Stimulated activated CD4-positive, alpha-beta T cell treated with anti-CD3 and anti-CD28 coated beads, Interleukin-4, amount 100 ng/mL, for 24 hours (primary cell): ENCODE measurements at places on chromosomes 16 and 17.
A peak's percentile ranks its signal among the peaks of the same experiment; 100 is the strongest.

- DNase-seq = no peak
Measured at GRCh38 chr16:50881956-50882355, 140.1 kb downstream of the CYLD start.

GRCh38 chr16:77748421-77749005, 26.2 kb downstream of the NUDT7 start:
- DNase-seq = no peak

GRCh38 chr17:32927724-32928585, at the start of gene TMEM98:
TSS of gene TMEM98 (plus strand) at chr17:32928153. CDS start at chr17:32931529, 3,376 bp downstream.
- DNase-seq = no peak

DNA sequence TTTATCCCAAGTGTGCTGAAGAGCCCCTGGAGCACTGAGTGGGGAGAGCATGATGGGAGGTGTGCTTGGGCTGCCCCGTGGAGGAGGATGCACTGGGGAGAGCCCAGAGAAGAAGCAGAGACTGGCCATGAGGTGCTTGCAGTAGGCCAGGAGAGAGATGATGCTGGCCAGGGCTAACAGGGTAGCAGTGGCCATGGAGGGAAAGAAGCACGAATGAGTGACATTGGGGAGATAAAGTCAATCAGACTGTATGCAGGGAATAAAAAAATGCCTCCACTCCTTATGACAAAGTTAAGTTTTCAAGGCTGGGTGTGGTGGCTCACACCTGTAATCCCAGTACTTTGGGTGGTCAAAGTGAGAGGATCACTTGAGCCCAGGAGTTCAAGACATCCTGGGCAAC, 5.4 kb upstream of the TMEM220 start:
- DNase-seq = no peak

GRCh38 chr17:50604513-50604912, 30.2 kb upstream of the ABCC3 start:
- no peak for DNase-seq

DNA sequence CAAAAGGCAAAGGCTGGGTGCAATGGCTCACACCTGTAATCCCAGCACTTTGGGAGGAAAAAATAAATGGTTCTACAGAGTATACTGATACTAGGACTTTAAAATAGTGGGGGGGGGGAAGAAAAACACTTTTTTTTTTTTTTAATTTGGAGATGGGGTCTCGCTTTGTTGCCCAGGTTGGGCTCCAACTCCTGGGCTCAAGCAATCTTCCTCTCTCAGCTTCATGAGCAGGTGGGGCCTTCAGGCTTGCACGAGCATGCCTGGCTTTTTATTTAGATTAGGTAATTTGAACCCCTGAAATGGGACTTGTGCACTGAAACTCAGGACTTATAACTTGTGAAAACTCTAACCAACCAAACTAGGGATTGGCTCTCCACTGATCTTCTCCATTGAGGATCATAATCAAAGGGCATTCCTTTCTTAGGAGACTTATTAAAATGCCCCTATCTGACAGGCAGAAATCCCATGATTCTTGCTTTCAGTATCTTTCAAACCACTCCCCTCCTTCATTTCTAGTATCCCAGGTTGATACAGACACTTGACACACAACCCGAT, 16.9 kb downstream of the GRB2 start:
- no peak for DNase-seq

- DNase-seq = peak; percentile 14
Measured at GRCh38 chr16:8905168-8905762, 23.1 kb downstream of the LITAFD start.

DNA sequence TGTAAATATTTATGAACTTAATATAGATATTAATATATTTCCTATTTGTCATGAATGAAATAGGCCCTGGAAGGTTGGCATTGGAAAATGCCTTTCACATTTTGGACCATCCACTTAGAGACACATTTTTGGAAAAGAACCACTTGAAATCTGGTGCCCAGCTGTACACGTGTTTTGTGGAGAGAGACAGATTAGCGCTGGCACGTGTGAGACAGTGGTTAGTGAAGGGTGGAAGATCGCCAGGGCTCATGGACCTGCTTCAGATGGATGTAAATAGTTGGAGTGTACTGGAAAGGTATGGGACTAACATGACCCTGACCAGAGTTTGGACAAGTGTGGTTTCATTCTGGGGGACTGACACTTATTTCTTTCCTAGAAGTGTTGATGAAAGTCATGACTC, 222.9 kb downstream of the PRKCA start:
- no peak for DNase-seq

DNA sequence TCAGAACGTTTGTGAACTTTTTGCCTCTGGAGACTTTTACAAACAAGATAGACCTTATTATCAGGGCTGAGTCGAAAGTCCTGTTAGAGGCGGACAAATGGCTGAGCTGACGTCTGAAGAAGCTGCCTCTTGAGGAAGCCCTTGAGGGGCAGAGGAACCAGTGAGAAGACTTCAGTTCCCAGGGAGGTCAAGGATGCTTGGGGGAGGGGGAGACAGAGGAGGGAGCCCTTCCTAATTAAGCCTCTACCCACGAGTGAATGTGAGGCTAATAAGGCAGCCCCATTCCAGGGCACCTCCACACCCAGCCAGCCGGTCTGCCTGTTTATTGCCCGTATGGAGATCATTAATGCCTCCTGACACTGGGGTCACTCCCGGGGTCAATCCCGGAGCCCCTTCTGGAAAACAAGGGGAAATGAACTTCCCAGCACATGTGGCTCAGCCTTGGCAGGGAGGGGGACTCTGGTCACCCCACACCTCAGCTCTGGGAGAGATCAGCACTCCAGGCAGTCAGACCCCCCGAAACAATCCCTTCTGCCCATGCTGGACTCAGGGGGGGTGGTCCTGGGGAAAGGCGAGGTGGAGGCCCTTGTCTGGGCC, 9.2 kb upstream of the TBX4 start:
- DNase-seq = no peak

GRCh38 chr16:17420816-17421215, 49.9 kb downstream of the XYLT1 start:
- no peak for DNase-seq

GRCh38 chr16:88742896-88743605, 36.7 kb downstream of the CTU2 start:
- no peak for DNase-seq

DNA sequence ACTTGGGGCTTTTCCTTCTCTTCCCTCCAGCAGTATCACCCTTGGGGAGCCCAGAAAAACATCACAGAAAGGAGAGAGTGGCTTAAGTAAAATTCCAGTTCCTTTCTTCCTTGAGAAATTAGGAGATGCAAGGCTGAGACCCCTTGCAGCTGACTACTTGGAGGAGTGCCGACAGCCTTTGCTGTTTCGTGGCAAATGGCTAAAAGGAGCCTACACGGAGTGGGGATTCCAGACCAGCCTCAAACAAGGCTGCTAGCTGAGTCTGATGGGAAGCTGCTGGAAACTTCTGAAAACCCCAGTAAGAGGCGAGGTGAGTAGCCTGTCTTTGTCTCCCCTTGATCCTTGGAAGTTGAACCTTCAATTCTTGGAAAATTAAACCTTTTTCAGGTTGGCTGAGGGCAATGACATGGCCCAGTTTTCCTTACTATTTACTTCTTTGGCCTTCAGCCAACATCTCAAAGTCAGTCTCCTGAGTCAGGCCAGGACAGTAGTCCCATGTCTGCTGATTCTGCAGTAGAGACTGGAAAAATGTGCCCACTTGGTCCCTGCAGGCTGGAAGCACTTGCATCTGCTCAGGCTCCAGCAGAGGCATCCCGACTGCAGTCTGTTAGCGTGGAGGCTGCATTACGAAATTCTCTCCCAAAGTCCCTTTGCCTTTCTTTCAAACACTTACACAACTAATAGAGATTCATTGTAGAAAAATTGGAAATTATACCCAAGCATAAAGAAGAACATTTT, 23.4 kb downstream of the SMIM36 start:
- no peak for DNase-seq

- peak; percentile 20 for DNase-seq
Measured at GRCh38 chr17:66547151-66547865, 244.9 kb downstream of the PRKCA start.

DNA sequence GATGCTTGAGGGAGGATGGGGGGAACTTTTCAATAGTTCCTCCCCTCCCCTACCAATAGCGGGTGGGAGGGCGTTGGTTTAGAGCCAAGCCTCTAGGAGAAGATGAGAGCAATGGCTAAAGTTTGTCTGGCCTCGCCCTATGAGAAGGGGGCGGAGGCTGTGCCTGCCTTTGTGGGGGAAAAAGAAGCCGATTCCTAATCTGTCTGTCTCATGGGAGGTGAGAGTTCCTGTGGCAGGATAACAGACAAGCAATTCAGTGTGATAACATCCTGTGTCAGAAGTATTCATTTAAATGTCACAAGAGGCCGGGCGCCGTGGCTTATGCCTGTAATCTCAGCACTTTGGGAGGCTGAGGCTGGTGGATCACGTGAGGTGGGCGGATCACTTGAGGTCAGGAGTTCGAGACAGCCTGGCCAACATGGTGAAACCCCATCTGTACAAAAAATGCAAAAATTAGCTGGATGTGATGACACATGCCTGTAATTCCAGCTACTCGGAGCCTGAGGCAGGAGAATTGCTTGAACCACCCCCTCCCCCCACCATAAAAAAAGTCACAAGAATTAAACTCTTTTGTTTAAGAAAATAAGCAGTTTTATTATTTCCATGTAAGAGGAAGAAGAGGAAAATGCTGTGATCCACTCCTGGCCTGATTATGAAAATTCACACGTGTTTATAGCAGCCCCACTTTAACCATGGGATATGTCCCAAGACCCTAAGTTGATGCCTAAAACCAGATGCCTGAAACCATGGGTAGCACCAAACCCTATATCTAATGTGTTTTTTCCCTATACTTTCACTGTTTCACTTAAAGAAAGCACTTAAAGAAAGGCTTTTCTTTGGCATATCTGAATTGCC, 1.7 kb downstream of the SLFN5 start:
- peak; percentile 93 for DNase-seq
